Activated CD4-positive, alpha-beta T cell treated with anti-CD3 and anti-CD28 coated beads, Interleukin-2, amount 10 ng/mL, durations not matched to agents 24 days and 14 days (primary cell): ENCODE measurements at places on chromosomes 2 and 18. TPM values are rescaled to one million over a fixed set of nuclear protein-coding genes. Genes with fewer than 3 reads are reported as not detected.

The CERS6 gene
- 25.3 and 26.3 TPM in 2 replicates for total RNA-seq

DNA sequence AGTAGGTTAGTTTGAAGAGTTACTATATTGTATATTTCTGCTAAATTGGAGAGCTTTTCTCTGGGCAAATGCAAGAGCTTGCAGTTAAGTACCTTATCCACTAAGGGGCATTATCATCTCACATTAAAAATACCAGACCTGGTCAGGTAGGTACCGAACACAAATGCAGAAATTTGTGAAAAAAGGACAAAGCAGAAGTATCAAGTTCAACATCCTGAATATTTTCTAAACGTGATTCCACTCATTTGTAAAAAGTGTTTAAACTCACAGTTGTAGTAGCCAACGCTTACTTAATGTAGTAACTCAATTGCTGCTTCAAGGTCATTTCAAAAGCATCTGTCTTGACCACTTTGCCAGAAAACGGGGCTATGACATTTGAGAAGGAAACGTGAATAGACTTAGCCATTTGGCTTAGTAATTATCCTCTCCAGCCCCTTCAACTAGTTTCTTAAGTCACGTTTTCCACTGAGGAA lies 52.1 kb downstream of the CYRIA start:
- H3K27me3 ChIP-seq, result peaks cover 2% of the 10 kb centered on the region
- H3K4me1 ChIP-seq, result peaks cover 4% of the 10 kb centered on the region
- DNase-seq, result no peak
- H3K4me3 ChIP-seq, result no peak overlapping the region
- H3K36me3 ChIP-seq, result no peaks in the 10 kb centered on the region
- H3K27ac ChIP-seq, result no peak overlapping the region

- peaks cover 25% of the 10 kb centered on the region for H3K27me3 ChIP-seq
- peaks cover 8% of the 10 kb centered on the region for H3K36me3 ChIP-seq
These were observed at the start of gene SPATS2L for GRCh38 chr2:200306196-200306930. SPATS2L (plus strand) TSS chr2:200306693; CDS start chr2:200389245, 82,552 bp downstream.

The CYTIP gene
- 320 and 321 TPM in 2 replicates for total RNA-seq

GRCh38 chr2:101805152-101806088 lies 107.9 kb downstream of the MAP4K4 start:
- no peaks in the 10 kb centered on the region for H3K27me3 ChIP-seq
- no peak for DNase-seq
- H3K36me3 ChIP-seq, result peaks cover 14% of the 10 kb centered on the region

- H3K4me3 ChIP-seq, result no peak overlapping the region
- H3K36me3 ChIP-seq, result no peaks in the 10 kb centered on the region
- H3K27me3 ChIP-seq, result peaks cover 58% of the 10 kb centered on the region
These were observed 3.5 kb upstream of the RHOB start for GRCh38 chr2:20443276-20443920.

DNA sequence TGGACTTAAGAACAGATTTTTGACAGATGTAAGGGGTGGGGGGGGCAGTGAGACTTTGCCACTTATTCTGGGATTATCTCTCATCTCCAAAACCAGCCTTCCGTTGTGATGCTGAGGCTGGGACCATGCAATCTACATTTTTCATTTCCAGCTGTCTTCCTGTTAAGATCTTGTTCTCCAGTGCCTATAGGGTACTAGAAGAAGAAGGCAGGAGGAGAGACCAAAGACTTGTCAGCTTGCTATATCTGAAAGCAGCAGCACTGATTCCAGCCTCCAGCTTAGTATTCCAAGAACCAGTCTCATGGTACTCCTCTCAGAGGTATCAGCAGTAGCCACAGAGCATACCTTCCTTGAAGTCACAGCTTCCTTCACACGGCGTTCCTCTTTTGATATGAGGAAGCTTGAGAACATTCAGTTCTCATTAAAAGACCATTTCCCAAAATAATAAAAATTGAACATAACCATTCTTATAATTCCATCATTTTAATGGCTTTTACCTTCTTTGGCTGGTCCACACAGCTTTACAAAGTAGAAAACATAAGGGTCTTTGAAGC lies 49.8 kb downstream of the USP34 start:
- no peak overlapping the region for H3K4me3 ChIP-seq
- DNase-seq, result peak; percentile 52
- peaks cover 2% of the 10 kb centered on the region for H3K36me3 ChIP-seq
- H3K27me3 ChIP-seq, result no peaks in the 10 kb centered on the region

- H3K27ac ChIP-seq, result no peak overlapping the region
- no peaks in the 10 kb centered on the region for H3K27me3 ChIP-seq
- H3K36me3 ChIP-seq, result peaks cover 4% of the 10 kb centered on the region
- H3K4me1 ChIP-seq, result peaks cover 10% of the 10 kb centered on the region
- DNase-seq, result no peak
These were observed 15.7 kb downstream of the TGFBRAP1 start for GRCh38 chr2:105313877-105314276.

- no peaks in the 10 kb centered on the region for H3K27me3 ChIP-seq
- no peak overlapping the region for H3K27ac ChIP-seq
- DNase-seq, result no peak
- H3K36me3 ChIP-seq, result no peaks in the 10 kb centered on the region
These were observed 47.5 kb upstream of the ZNF397 start for GRCh38 chr18:35193316-35193715.

DNA sequence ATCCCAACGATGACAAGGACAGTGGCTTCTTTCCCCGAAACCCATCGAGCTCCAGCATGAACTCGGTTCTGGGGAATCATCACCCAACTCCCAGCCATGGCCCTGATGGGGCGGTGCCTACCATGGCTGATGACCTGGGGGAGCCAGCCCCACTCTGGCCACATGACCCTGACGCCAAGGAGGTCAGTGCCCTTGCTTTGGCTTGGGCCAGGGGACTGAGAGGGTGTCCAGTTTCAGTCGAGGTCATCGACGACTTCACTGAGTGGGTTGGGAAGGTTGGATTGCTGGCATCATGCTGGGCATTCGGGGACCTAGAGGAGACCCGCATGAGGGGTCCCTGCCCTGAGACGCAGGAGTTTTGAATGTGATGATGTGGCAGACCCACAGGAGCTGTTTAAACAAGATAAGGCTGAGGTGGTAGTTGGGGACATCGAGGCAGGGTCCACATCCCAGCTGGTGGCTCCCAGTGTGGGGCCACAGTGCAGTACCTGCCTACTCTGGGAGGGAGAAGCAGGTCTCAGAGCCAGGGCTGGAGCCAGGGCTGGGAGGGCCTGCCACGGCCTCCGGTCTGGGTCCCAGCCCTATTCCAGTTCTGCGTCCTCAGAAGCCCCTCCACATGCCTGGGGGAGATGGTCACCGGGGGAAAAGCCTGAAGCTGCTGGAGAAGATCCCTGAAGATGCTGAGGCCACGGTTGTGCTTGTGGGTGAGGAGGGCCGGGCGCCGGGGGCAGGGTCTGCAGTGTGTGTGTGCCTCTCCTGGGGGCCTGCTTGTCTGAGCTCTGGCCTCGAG lies 6.0 kb downstream of the SLC4A3 start:
- H3K27ac ChIP-seq, result no peak overlapping the region
- H3K27me3 ChIP-seq, result peaks cover 7% of the 10 kb centered on the region
- H3K4me3 ChIP-seq, result no peak overlapping the region
- H3K4me1 ChIP-seq, result no peaks in the 10 kb centered on the region
- no peaks in the 10 kb centered on the region for H3K36me3 ChIP-seq

The TGIF1 gene
- total RNA-seq, result 44.0 and 50.7 TPM in 2 replicates
